Breast epithelium (tissue), 4 donors: ENCODE measurements at places on chromosomes 6 and 20.
A peak's percentile ranks its signal among the peaks of the same experiment; 100 is the strongest.

GRCh38 chr20:39019805-39020325 lies 57.7 kb downstream of the DHX35 start:
- H3K27me3 ChIP-seq = no peaks in the 10 kb centered on the region
- DNase-seq = no peak
- no peak overlapping the region for H3K4me3 ChIP-seq
- peaks cover 6% of the 10 kb centered on the region for H3K36me3 ChIP-seq
- no peaks in the 10 kb centered on the region for H3K4me1 ChIP-seq

GRCh38 chr20:48920527-48921167 lies 864 bp upstream of the ARFGEF2 start:
- no peaks in the 10 kb centered on the region for H3K4me1 ChIP-seq

DNA sequence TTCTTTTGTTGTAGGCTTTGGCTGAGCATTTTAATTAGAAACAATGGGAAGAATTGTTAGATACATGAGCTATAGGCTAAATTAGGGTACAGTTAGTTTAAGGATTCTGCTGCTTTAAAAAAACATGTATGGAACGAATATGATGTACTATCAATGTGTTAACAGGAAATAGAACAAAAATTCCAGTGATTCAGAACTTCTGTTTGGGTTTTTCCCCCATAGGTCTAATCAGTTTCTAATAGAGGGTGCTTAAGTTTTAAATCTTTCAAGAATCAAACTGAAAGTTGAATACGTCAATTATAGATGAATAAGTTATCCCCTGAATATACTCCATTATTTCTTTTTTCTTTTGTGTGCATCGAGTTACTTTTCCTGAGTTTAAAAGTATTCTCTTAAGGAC lies 1.9 kb downstream of the TAB2 start:
- peak overlapping the region; percentile 99 for H3K27ac ChIP-seq
- no peaks in the 10 kb centered on the region for H3K27me3 ChIP-seq
- no peak for DNase-seq
- H3K36me3 ChIP-seq = no peaks in the 10 kb centered on the region
- H3K4me3 ChIP-seq = peak overlapping the region; percentile 96
- no peaks in the 10 kb centered on the region for H3K4me1 ChIP-seq

GRCh38 chr6:10373642-10374359 lies 41.1 kb downstream of the TFAP2A start:
- no peaks in the 10 kb centered on the region for H3K36me3 ChIP-seq
- DNase-seq = no peak
- H3K27ac ChIP-seq = no peak overlapping the region
- H3K4me3 ChIP-seq = no peak overlapping the region
- H3K27me3 ChIP-seq = no peaks in the 10 kb centered on the region

- no peaks in the 10 kb centered on the region for H3K36me3 ChIP-seq
- no peak overlapping the region for H3K27ac ChIP-seq
- no peaks in the 10 kb centered on the region for H3K27me3 ChIP-seq
- DNase-seq = no peak
- no peaks in the 10 kb centered on the region for H3K4me1 ChIP-seq
These were observed 47.4 kb downstream of the LGSN start for GRCh38 chr6:63272397-63272796.

- no peak for DNase-seq
- no peak overlapping the region for H3K27ac ChIP-seq
- H3K36me3 ChIP-seq = no peaks in the 10 kb centered on the region
- H3K4me3 ChIP-seq = no peak overlapping the region
- H3K4me1 ChIP-seq = no peaks in the 10 kb centered on the region
These were observed 41.2 kb downstream of the SLX4IP start for GRCh38 chr20:10476319-10476724.

GRCh38 chr6:128098000-128098581 lies 197.2 kb upstream of the THEMIS start:
- H3K27me3 ChIP-seq = no peaks in the 10 kb centered on the region
- no peak overlapping the region for H3K27ac ChIP-seq
- no peak overlapping the region for H3K4me3 ChIP-seq
- H3K4me1 ChIP-seq = no peaks in the 10 kb centered on the region
- no peak for DNase-seq

DNA sequence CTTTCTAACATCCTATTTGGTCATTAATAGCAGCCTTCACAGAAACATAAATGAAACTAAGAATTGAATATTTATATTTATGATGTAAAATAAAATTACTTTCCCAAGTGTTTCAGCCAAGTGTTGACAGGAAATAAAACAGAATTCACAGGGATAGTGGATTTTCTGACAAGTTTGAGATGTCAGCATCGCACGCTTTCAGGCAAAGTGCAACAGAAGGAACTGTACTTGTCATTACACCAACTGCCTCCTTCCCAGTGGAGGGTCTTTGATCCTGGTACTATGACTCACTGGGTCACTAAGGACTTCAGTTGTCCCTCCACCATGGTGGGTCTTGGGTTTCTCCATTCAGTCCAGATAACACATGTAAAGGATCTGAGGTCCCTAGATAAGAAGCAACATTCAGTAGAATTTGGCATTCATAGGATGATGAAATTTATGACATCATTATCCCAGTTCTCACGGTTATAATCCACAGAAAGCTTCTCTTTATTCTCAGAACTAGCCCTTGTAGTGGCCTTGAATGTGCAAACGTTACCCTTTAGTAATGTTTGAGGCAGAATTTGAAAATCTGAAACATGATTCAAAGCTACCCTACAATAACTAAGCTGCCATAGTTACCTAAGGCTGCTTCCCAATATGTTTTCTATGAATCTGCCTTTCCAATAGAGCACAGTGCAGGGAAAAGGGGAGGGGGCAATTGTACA lies 3.8 kb upstream of the TNFAIP3 start:
- no peak overlapping the region for H3K27ac ChIP-seq
- no peaks in the 10 kb centered on the region for H3K36me3 ChIP-seq
- H3K4me1 ChIP-seq = no peaks in the 10 kb centered on the region
- H3K27me3 ChIP-seq = no peaks in the 10 kb centered on the region
- DNase-seq = no peak

- H3K27ac ChIP-seq = no peak overlapping the region
- H3K36me3 ChIP-seq = no peaks in the 10 kb centered on the region
- no peaks in the 10 kb centered on the region for H3K27me3 ChIP-seq
- no peak for DNase-seq
- no peaks in the 10 kb centered on the region for H3K4me1 ChIP-seq
These were observed 349.9 kb upstream of the SLC35B3 start for GRCh38 chr6:8785223-8785622.

DNA sequence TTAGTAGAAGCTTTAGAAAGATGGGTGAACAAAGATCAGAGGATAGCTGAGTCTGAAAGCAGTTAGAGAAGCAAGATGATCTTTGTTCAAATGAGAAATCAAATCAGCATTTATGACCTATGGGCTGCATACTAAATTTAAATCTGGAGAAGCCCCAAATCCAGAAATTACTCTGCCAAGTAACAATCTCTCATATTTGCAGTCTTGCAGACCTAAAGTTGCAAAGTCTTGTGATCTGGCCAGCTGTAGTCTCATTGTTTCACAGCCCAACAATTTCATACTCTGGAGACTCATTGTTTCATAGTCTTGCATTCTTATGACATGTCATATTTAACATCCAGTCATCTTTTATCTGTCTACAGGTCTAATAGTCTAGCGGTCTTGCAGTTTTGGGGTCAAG lies 364.9 kb upstream of the RSPO3 start:
- no peak overlapping the region for H3K4me3 ChIP-seq
- H3K36me3 ChIP-seq = no peaks in the 10 kb centered on the region
- no peak overlapping the region for H3K27ac ChIP-seq

DNA sequence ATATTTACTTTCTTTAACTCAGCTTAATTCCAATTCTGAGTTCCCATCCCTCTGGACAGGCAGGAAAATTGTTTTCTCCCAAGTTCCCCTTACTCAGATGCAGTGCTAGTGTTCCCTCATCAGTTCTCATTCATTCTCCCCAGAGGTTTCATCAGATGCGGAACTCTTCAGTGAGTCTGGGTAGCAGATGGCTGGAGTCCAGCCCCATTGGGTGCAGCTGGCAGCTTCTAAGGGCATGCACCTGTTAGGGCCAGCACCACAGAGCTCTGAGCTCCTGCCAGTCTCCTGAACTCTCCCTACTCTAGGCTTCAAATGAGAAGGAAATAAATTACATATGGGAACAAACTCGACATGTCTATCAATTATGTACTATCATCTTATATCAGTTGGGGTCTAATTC lies 76.6 kb downstream of the SOD2 start:
- no peak overlapping the region for H3K4me3 ChIP-seq
- no peaks in the 10 kb centered on the region for H3K27me3 ChIP-seq
- H3K36me3 ChIP-seq = no peaks in the 10 kb centered on the region
- no peak overlapping the region for H3K27ac ChIP-seq
- no peaks in the 10 kb centered on the region for H3K4me1 ChIP-seq
- no peak for DNase-seq

DNA sequence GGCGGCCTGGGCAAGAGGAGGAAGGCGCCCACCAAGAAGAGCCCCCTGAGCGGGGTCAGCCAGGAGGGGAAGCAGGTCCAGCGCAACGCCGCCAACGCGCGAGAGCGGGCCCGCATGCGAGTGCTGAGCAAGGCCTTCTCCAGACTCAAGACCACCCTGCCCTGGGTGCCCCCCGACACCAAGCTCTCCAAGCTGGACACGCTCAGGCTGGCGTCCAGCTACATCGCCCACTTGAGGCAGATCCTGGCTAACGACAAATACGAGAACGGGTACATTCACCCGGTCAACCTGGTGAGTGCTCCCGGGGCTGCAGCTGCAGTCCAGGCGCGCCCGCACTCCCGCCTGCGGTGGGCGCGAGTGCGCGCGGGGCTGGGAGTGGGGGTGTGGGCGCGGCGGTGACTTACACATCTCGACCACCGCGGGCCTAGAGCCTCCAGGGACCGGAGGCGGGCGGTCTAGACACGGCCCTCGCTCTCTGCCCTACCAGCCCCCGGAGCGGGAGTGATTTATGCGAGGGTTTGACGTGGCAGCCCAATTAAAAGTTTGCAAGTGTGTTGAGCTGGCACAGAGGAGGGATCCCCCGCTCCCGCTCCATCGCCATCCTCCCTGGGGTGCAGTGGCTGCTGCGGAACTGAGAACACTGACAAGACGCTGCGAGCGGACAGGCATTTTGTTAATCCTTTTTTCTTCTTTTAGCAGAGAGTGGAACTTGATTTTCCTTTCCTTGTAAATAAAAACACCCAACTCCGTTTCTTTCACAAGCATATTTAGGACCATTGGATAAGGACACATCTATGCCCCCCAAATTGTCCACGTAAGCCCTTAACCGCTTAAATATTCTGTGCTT lies 867 bp downstream of the TCF21 start:
- peaks cover 88% of the 10 kb centered on the region for H3K27me3 ChIP-seq
- no peaks in the 10 kb centered on the region for H3K36me3 ChIP-seq
- no peak for DNase-seq
- no peaks in the 10 kb centered on the region for H3K4me1 ChIP-seq
- no peak overlapping the region for H3K27ac ChIP-seq
- no peak overlapping the region for H3K4me3 ChIP-seq

DNA sequence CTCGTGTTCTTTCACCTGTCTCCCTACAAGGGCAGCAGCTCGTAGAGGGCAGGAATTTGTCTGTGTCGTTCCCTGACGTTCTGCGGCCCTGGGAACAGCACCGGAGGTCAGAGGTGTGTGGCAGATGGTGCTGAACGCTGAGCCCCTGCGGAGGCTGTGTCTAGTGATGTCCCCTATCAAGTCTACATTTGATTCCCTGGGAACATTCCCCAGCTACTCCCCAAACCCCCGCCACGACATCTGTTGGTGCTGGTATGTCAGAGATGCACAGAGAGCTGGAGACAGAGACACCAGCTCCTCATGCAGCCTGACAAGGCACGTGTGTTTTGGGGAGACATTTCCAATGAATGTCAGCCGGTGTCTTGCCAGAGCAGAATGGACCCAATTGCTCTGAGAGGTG lies 7.7 kb downstream of the PMEPA1 start:
- H3K4me3 ChIP-seq = no peak overlapping the region
- H3K4me1 ChIP-seq = no peaks in the 10 kb centered on the region
- no peaks in the 10 kb centered on the region for H3K27me3 ChIP-seq
- H3K27ac ChIP-seq = no peak overlapping the region

GRCh38 chr6:7152462-7152861 lies 44.7 kb downstream of the RREB1 start:
- no peaks in the 10 kb centered on the region for H3K27me3 ChIP-seq
- peaks cover 6% of the 10 kb centered on the region for H3K4me1 ChIP-seq
- H3K27ac ChIP-seq = no peak overlapping the region
- no peak for DNase-seq

GRCh38 chr6:127951172-127951917 lies 50.5 kb upstream of the THEMIS start:
- H3K27ac ChIP-seq = no peak overlapping the region
- no peaks in the 10 kb centered on the region for H3K4me1 ChIP-seq
- no peaks in the 10 kb centered on the region for H3K36me3 ChIP-seq

DNA sequence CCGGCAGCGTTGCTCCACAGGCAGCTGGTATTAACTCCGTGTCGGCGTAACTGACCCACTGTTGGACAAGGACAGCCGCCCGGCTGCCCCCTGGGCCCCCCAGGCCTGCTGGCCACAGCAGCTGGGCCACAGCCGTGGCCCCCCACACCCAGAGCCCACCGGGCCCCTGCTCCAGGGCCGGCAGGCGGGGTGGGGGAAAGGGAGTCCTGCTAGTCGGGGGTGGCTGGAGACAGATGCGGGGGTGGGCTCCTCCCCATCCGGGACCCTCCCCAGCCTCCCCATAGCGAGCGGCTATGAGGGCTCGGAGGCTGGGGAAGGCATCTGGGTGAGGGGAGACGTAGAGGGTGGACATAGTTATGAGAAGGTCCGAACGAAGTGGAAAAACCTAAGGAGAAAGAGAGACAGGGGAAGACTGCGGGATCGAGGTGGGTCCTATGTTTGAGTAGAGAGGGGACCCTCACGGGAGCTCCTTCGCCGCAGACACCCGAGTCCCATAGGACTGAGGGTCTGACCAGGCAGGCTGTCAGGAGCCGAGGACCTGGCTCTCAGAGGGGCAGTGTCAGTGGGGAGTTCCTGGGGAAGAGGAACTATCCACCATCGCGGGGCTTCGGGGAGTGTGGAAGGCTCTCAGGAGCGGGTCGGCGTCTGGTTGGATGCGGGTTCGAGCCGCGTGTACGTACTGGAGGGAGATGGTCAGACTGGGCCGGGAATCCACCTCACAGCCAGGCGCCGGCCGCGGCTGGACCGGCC lies 511 bp downstream of the VARS1 start:
- peak overlapping the region; percentile 99 for H3K27ac ChIP-seq
- DNase-seq = no peak
- H3K4me3 ChIP-seq = peak overlapping the region; percentile 88
- no peaks in the 10 kb centered on the region for H3K4me1 ChIP-seq
- H3K27me3 ChIP-seq = no peaks in the 10 kb centered on the region

- no peak for DNase-seq
- peak overlapping the region; percentile 83 for H3K27ac ChIP-seq
- no peaks in the 10 kb centered on the region for H3K4me1 ChIP-seq
- H3K27me3 ChIP-seq = no peaks in the 10 kb centered on the region
- H3K4me3 ChIP-seq = no peak overlapping the region
These were observed 81.6 kb downstream of the PSMG4 start for GRCh38 chr6:3340358-3340802.
